ENCODE measurements at places on chromosomes 7 and 10. TPM values are rescaled to one million over a fixed set of nuclear protein-coding genes. Genes with fewer than 3 reads are reported as not detected.

GRCh38 chr10:111593578-111593977 is 516.7 kb downstream of the ADRA2A start:
- DNase-seq = no peak

DNA sequence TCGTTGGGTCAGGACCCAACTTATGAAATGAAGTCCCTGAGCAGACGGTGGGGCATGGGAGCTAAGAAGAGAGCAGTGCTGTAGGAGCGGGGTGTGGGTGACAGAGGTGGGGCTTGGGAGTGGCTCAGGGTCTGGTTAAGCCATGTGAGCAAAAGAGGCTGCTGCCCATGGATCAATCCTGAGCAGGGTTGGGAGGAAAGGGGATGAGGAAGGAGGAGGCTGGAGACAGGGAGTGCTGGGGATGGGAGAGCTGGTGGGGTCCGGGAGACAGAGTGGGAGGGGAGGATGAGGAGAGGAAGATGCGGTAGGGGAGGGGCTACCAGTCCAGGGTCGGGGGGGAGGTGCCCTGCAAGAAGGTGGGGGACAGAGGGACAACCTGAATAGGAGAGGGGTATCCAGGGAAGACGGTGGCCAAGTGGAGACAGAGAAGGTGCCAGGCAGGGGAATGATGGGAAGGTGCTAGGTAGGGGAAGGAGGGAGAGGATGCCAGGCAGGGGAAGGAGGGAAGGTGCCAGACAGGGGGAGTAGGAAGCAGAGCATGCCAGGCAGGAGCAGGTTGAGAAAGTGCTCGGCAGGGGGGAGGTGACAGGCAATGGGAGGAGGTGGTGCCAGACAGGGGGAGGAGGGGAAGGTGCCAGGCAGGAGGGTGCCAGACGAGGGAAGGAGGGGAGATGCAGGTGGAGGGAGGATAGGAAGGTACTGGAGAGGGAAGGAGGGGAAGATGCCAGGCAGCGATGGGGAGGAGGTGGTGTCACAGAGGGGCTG is 27.5 kb upstream of the SMARCD3 start:
- peak; percentile 59 for DNase-seq

GRCh38 chr7:106864298-106865081 is 592 bp upstream of the PIK3CG start:
- no peak for DNase-seq

GRCh38 chr7:146175716-146176115 is 59.1 kb downstream of the CNTNAP2 start:
- no peak for DNase-seq

- DNase-seq = no peak
Observed at GRCh38 chr7:45985902-45986301, 64.8 kb upstream of the IGFBP3 start.

GRCh38 chr10:98696516-98696915 is 249.8 kb upstream of the HPS1 start:
- no peak for DNase-seq

GRCh38 chr7:24963218-24963617 is 16.8 kb downstream of the OSBPL3 start:
- DNase-seq = peak; percentile 26

- DNase-seq = no peak
Observed at GRCh38 chr7:8290645-8291308, 28.8 kb upstream of the ICA1 start.

- no peak for DNase-seq
Observed at GRCh38 chr7:106384373-106384772, 99.6 kb upstream of the NAMPT start.

DNA sequence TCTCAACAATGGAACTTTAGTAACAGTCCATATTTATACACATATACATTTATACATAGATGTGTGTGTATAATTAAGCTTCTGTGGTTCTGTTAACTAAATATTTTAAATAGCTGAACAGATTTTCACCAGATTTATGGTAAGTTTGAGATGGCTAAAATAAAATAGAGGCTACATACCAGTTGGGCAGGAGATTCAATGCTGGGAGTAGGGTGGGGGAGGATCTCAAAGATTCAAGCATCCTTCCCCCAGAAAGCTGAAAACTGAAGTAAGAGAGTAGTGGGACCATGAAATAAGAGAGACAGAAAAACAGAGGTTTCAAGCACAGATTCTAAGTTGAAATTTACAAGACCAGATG is 14.0 kb downstream of the LRRC17 start:
- DNase-seq = no peak

DNA sequence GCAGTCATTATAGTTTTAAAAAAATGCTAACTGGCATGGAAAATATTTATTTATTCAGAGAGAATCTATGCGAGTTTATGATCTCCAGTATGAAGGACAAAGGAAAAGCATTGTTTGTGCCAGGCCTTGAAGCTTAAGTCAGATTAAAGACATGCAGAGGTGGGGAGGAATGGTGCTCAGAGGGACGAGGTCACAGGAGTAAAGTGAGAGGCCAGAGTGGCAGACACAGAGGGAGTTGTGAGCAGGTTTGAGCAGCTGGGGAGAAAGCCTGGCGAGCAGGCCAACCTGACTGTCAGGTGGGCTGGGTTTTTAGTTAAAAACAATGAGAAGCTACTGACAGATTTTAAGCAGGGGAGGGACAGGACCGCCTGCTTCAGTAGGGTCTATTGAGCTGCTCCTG is 6.8 kb upstream of the CCNY start:
- no peak for DNase-seq

DNA sequence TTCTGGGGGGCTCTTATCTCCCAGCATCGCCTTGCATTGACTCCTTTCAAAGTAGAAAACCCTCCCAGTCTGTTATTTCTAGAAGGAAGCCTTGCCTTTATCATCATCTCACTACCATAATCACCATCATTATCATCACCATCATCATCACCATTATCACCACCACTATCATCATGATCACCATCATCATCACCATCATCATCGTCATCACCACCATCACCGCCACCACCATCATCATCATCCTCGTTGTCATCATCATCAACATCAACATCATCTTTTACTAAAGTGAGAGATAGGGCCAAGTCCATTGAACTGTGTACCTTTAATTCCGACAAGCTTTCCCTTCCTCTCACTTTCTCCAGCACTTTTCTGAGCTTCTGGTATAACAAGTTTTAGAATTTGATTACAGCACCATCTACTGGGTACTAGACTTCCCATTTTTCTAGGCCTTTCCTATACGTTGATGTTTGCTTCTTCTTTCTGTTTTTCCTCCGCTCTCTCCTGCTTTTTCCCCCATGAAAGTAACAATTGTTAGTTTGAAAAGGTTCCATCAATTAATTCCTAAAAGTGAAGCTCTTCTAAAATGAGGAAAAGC is 226.4 kb downstream of the BUB3 start:
- peak; percentile 27 for DNase-seq

DNA sequence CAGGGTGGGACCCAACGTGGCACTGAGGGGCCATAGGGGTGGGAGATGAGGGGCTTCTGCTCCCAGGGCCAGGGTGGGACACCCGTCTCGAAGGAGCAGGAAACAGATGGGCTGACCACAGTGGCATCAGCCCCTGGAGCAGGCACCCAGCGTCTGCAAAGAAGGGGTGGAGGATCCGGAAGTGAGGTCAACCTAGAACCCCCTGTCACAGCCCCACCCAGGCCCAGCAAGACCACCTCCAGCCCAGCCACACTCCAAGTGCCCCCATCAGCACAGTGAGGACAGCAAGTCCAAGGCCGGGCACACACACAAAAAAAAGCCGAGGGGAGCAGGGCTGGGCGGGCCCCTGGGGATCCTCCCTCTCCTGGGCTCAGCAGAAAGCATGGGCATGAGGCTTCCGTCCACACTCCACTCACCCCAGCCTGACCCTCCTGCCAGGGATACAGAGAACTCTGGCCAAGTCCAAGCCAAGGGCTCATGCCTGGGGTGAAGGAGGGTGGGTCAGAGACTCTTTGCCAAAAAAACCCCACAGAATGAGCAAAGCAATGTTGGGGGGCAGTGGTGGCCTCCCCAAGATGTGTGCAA is 111.0 kb downstream of the FOXL3 start:
- no peak for DNase-seq

- DNase-seq = no peak
Observed at GRCh38 chr7:117495308-117495707, 15.5 kb downstream of the CFTR start.

DNA sequence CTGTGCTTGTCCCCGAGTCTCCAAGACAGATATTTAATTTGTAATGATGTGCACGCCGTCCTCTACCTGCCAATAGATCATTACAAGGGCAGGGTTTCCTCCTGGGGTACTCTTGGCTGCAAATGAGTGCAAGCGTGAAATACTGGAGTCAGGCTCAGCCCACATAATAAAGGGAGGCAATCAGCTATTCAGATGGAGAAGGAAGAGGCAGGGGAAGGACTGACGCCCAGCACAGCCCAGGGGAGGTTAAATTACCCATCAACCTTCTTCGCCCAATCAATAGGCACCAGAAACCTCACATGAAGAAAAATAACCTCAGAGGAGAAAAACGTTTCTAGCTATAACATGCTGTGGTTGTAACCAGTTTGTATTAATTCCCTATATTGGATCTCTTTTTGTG is 544.9 kb upstream of the ADARB2 start:
- DNase-seq = no peak

DNA sequence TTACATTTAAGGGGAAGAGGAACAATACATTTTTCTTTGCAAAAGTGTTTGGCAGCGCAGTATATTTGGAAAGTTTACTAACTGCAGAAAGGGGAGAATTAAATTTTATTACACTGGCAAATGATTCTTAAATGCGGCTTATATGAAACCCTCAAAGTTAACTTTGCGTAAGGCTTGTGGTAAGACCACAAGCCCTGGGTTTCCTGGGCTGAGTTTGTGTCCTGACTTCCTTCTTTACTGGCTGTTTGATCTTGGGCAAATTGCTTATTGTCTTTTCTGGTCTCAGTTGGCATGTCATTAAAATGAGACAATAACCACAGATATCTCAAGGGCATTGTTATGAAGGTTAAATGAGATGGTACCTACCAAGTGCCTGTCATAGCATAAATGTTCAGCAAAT is 106.8 kb downstream of the GLRX3 start:
- DNase-seq = no peak

DNA sequence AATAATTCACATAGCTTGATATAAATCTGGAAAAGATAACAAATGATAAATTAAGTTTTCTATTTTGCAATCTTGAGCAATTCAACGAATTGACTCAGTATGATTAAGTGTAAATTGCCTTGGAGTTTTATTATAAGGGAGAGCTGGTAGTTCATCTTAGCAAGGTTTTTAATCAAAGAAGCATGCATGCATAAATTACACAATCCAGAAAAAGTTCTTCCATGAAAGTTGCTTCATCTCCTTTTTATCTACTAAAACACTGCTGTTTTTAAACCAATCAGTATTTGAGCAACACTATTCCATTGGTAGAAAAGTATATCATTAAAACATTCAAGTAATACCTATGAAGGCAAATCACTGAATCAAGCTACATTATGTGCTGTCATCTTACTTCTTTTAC is 47.6 kb downstream of the POT1 start:
- DNase-seq = no peak

DNA sequence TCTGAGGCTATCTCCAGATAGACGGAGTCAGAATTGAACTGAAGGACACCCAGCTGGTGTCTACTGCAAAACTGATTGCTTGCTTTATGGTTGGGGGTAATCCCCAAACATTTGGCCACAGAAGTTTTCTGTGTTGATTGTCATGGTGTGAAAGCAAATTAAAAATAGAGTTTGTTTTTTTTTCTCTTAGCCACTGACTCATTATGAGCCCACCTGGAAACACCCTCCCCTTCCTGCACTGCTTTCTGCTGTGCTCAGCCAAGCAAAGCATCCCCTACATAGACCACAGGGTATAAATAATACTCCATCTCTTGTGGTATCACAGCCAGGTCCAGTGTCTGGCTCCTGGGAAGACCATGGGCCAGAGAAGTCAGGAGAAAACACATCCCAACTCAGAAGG is 6.5 kb upstream of the VWC2 start:
- no peak for DNase-seq

- no peak for DNase-seq
Observed at GRCh38 chr7:76330261-76330660, 27.8 kb downstream of the HSPB1 start.

GRCh38 chr7:42700406-42701327 is 211.2 kb downstream of the C7orf25 start:
- DNase-seq = no peak

GRCh38 chr10:102243309-102243708 is 2.0 kb upstream of the PITX3 start:
- DNase-seq = no peak

GRCh38 chr10:101575580-101576210 is 12.4 kb downstream of the POLL start:
- no peak for DNase-seq

- no peak for DNase-seq
Observed at GRCh38 chr10:98446151-98446660, 529 bp downstream of the HPS1 start.

GRCh38 chr10:80585812-80586211 is 48.1 kb downstream of the SH2D4B start:
- DNase-seq = no peak

DNA sequence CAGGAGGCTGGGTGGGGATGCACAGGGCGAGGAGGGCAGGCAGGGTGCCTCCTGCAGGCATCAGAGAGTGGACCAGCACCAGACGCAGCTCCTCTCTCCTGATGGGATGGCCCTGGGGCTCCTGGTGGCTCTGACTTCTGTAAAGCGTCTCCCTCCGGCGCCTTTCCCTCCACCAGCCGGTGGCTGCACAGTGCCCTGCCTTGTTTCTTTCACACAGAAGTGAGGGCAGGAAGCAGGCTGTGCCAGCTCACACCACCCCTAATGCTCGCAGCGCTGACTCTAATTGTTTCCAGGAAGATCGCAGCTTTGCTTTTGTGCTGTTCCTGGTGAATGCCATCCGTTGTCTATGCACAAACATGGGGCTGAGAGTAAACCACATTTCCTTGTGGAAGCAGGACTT is 152.3 kb upstream of the LANCL2 start:
- DNase-seq = no peak

NFE2L3 gene
- total RNA-seq = 9.8 TPM

CPN1 gene
- total RNA-seq = not detected

KCND2 gene
- 51.8 TPM for total RNA-seq

GSAP gene
- 9.0 TPM for total RNA-seq

PPP1R17 gene
- 2.9 TPM for total RNA-seq

LRMDA gene
- 4.5 TPM for total RNA-seq

UTF1 gene
- total RNA-seq = not detected

TRPV5 gene
- total RNA-seq = not detected

RNLS gene
- 1.2 TPM for total RNA-seq

KCNH2 gene
- 6.1 TPM for total RNA-seq

PDZD7 gene
- 10.2 TPM for total RNA-seq

HOXA4 gene
- not detected for total RNA-seq

SOSTDC1 gene
- 30.2 TPM for total RNA-seq

ANKRD61 gene
- under 0.01 TPM for total RNA-seq

AMPH gene
- 31.0 TPM for total RNA-seq

CYP2C19 gene
- total RNA-seq = 0.41 TPM
